ENCODE measurements at places on chromosomes 2 and 18.

DNA sequence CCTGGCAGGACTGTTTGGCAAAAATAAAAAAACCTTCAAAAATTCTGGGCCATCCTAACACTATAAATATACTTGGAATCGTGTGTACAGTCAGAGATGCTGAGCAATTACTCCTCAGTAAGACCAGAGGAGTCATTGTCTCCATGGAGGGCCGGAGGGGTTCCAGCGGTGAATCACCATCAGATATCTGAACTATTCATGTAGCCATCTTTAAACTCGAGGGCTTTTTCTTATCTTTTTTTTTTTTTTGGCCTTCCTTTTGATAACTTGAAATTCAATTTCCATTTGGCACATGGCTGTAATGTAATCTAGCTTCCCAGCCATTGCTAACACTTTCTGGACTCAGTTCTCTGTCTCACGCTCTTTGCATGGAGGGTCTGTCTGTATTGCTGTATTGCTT lies 7.4 kb upstream of the FHL2 start:
- no peak for DNase-seq

DNA sequence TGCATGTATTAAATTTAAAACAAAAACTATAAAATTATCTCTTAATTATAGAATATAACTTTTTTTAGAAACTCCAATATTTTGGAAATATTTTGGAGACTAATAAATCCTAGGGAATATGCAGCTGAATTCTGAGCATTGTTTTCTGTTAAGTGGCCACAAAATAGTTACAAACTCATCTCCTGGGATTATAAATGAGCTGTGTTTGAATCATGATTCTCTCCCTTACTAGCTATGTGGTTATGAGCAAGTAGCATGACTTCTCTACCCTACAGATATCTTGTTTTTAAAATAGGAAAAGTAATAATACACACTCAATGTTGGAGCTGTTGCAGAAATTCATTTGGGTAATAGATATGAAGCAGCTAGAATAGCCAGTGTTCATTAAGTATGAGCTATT lies 137.9 kb upstream of the ITGA4 start:
- DNase-seq, result no peak

- DNase-seq, result no peak
These were observed 12.6 kb upstream of the SEC11C start for GRCh38 chr18:59127047-59127446.

- no peak for DNase-seq
These were observed 22.3 kb downstream of the PXDN start for GRCh38 chr2:1721706-1722646.

GRCh38 chr2:3264010-3264744 lies 113.4 kb downstream of the EIPR1 start:
- no peak for DNase-seq

- no peak for DNase-seq
These were observed 63.3 kb downstream of the KCTD18 start for GRCh38 chr2:200446612-200447011.

DNA sequence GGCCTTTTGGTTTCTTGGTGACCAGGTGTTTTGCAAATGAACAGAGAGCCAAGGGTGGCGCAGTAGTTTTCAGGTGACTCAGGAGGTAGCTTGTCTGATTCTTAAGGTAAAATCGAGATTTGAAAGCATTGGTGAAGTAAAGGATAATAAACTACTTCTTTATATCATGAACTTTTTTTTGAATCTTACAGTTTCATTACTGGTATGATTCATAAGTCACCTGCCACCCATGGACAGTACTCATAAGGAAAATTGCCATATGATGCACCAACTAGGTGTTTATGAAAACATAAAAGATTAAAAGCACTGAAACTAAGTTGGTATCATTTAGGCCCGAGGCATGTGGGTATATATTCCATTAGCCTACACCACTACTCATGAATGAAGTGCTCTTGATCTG lies 84.1 kb upstream of the MGAT5 start:
- no peak for DNase-seq

DNA sequence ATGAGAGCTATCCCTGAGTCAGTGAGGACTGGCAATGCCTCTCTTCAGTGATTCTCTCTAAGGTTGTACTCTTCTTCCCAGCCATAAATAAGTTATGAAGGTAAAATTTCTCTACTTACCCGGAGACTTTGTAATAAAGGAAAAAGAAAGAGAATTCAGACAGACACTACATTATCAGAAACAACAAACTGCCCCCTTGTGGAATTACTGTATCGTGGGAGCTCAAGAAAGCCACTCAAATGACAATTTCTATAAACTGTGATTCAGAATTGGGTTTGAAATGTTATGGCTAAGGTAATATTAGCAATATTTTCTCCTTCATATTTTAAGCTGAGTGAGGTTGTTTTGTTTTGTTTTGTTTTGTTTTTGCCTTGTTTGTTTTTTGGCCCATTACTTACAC lies 155.8 kb upstream of the TANK start:
- no peak for DNase-seq

DNA sequence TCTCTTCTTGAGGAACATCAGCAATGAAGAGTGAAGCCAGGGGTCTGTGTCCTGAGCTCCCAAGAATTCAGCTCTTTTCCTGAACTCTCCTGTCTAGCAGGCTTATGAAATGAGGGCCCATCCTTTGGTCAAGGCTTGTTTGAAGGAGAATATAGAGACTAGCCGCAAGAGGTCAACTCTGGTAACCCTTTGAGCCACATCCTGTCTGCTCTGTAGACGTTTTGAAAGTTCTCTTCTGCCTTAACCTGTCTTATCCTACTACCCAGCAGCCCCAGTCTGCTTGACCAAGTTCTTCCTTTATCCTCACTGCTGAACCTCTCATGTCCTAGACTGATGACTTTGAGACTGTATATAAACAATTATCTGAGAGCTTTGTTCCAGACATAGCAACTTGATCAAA lies 5.4 kb downstream of the SEMA4F start:
- no peak for DNase-seq

DNA sequence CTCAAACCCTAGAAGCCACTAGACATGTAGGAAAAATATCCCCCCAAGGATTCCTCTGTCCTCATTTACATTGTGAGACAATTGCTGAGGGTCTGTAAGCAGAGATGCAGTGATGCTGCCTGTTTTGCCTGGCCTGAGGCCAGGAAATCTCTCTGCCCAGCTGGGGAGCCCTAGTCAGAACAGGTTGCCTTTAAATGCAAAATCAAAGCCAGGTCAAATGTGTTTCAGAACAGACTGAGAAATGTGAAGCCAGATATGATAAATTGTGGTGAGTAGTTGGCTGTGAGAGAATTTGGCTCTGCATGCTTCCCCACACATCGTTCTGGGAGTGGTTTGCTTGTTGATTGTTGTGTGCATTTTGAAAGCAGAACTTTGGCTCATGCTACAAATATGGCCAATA lies 38.4 kb upstream of the NXPH2 start:
- DNase-seq, result no peak

DNA sequence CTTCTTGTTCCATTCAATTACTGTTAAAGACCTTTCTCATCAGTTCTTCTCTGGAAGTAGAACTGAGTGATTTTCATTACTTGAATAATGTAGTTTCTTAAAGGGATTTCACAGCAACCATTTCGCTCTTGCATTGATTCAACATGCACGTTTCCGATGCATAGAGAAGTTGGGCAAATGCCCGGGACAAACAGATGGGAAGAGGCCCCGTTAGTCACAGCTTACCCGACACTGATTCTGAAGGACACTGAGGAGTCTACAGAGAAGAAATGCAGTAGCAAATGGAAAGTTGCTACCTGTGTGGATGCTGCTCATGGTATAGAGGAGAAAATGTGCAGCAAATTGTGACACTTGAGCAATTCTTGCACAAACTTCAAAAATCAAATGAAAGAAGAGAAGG lies 32.3 kb upstream of the GCG start:
- no peak for DNase-seq
